Amniotic stem cell (primary cell): ENCODE measurements at places on chromosomes 16 and 17.
A peak's percentile ranks its signal among the peaks of the same experiment; 100 is the strongest.

GRCh38 chr16:56912746-56913708 is 18.9 kb upstream of the HERPUD1 start:
- no peak for DNase-seq

GRCh38 chr17:49193513-49194296 is 16.7 kb downstream of the GNGT2 start:
- DNase-seq = peak; percentile 19

DNA sequence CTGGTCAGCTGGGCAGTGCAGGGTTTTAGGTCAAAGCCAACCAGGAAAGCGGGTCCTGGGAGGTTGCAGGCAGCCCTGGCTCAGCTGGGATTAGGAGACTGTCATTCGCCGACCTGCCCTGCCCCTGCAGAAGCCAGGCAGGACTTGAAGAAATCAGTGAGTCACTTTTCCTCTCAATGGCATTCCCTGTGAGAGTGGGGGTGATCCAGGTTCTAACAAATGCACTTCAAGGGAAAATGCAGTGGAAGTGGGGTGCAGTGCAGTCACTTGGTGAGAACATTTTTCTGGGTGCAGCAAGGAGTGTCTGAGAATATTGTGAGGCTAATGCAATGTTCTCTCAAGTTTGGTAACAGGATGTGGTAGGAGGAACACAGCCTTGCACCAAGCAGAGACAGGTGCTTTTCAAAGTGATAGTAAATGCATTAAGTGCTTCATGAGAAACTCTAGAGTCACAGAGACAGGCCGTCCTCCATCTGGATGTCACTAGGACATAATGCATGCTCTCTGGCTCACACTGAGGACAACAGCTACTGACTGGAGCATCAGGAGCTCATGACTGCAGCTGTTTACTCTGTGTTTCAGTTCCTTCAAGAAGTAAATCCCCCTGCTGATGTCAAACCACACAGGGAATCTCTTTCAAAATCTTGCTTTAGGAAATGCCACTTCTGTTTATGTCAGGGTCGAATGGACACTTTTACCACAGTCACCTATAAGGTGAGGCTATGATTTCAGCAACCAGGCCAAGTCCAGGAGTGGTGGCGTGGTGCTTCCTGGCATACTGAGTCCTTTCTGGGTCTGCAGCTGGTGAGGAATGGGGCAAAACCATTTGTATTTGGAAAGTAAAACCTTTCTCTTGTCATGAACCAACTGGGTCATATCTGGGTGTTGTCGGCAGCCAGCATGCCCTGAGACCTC is 16.7 kb downstream of the CDK5R1 start:
- DNase-seq = no peak

GRCh38 chr16:67936880-67937605 is 393 bp upstream of the PSMB10 start:
- DNase-seq = no peak

- DNase-seq = no peak
Measured at GRCh38 chr16:85296859-85297660, 184.8 kb upstream of the CIBAR2 start.

DNA sequence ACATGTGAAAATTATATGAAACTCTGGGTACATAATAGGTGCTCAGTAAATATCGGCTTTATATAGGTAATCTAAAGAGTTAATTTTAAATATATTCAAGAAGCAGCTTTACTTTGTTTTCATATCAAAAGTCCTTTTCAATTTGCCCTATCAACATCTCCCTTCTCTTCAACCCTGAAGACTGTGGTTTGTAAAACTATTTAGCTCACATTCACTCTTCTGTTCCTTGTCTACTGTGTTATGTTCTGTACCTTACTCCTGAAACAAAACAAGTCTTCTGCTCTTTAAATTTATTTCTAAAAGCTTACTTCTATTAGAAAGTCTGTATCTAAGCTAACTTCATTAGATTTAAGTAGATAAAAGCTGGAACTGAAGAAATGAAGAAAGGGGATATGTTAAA is 301.7 kb upstream of the PMFBP1 start:
- DNase-seq = no peak

DNA sequence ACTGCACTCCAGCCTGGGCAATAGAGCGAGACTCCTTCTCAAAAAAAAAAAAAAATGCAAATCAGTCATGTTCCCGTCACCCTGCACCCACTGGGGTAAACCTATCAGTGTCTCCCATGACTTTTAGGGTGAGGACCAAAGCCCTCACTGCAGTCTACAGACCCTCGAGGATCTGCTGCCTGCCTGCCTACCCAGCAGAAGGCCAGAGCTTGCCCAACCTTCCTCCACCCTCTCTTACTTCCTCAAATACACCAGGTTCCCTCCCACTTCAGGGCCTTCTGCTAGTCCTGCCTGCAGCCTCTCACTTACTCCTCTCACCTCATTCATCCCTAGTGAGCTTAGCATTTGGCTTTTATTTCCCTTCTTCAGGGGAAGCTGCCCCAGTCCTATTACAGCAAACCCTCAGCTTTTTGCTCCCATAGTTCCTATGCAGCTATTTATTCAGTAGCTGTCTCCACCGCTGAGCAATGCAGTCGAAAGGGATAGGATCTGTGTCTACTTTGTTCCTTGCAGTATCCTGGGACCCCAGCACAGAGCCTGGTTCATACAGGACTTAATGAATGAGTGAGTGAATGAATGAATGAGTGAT is 17.8 kb upstream of the TOB1 start:
- DNase-seq = no peak

GRCh38 chr17:41010441-41010840 is 1.5 kb upstream of the KRTAP3-1 start:
- no peak for DNase-seq

DNA sequence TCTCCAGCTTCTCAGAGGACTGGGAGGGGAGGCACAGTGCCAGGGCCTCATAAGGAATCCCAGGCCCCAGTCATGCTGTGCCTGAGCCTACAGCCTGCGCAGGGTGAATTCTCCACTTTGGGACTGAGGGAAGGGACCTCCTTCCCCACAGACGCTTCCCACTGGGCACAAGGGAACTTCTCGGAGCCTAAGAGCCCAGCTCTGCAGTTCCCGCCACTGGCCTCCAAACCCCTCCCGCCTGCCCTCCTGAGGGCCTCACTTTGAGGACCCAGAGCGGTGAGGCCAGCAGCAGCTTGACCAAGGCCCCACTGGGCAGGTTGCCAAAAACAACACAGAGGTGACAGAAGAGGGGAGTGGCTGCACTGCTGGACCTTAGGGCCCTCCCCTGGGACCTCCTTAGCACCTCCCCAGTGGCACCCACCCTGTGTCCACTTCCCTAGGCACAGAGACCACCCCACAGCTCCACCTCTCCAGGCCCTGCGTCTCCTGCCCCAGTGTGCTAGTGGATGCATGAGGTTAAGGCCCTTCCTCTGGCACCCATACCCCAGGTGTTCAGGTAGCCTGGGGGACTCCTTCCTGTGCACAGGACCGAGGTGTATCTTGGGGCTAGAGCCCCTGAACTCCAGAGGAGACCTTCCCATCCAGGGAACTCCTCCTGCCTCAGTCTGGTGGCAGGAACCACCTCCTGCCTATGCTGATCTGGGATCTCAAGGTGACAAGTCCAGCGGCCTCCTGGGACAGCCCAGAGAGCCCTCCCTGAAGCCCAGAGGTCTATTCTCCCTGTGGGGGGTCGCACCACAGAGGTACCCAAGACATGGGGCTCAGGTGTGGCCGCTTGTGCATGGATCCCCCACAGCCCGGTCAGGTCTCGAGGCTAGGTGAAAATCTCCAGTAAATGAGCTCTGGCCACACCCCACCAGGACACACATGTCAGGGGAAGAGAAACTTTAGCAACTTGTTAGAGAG is 3.4 kb downstream of the CASKIN2 start:
- DNase-seq = no peak

DNA sequence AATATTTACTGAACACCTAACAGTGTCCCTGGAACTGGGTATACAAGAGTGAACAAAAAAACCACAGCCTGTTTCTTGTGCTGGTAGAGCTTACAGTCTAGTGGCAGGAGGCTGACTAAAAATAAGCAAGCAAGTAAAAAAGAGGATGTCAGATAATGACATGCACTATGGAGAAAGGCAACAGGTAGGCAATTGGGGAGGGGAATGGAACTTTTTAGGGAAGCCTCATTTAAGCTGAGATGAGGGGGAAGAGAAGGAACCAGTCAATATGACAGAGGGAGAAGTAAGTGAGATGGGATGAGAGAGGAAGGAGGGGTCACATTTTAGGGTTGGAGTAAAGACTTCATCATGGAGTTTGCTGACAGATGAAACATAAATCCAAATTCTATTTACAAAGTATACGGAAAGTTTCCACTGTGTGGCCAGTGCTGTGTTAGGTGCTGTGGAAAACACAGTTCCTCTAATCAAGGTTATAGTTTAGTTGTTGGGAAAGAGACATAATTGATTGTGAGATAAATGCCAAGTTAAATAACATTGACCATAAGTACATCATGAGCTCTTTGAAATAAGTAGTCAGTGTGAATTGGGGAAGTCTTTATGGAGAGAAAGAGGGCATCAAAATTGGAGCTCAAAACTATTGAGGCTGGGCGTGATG is 251.4 kb downstream of the FTO start:
- DNase-seq = no peak

GRCh38 chr17:65690626-65691310 is 129.3 kb upstream of the AXIN2 start:
- DNase-seq = no peak

GRCh38 chr17:63760771-63761539 is 12.4 kb downstream of the CCDC47 start:
- no peak for DNase-seq

DNA sequence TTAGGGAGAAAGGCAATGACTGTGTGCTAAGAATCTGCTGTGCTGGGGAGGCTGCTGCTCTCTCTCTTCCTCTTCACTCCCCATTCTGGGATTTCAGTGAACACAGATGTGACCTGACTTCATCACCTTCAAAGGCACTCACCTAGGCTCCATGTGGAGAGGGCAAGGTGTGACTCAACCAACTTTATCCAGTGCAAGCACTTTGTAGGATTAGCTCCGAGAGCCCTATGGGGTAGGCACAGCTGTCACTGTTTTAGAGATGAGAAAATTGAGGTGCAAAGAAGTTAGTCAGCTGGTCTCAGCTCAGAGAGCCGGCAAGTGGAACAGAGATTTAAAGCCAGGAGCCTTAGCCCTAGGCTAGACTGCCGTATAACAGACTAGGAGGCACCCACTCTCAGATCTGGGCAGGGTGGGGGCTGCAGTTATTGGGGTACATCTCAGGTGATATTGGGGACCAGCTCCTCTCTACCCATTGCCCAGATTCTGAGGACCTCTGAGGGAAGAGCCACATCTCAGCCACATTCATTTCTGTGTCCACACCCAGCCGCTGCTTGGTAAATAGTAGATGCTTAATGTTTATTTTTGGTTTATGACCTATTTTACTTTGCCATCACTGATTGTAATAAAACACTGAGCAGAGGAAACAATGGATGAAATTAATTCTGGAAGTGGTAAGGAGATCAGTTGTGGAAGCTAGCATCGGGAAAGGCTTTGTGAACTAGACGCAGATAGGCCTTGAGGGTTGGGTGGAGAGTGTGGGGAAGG is 138.8 kb downstream of the CCDC182 start:
- no peak for DNase-seq

DNA sequence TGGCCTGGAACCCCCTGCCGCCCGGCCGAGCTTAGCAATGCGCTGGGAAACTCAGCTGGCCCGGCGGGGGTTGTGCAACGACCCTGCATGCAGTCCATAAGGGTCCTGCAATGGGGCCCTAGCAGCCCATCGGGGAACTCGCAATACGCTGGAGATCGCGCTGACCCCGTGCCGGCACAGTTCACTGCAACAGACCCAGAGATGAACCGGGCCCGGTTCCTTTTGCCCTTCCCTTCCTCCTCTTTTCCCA is 375 bp downstream of the SLC25A11 start:
- no peak for DNase-seq

GRCh38 chr17:74649909-74650308 is 26.4 kb upstream of the CD300E start:
- DNase-seq = no peak

DNA sequence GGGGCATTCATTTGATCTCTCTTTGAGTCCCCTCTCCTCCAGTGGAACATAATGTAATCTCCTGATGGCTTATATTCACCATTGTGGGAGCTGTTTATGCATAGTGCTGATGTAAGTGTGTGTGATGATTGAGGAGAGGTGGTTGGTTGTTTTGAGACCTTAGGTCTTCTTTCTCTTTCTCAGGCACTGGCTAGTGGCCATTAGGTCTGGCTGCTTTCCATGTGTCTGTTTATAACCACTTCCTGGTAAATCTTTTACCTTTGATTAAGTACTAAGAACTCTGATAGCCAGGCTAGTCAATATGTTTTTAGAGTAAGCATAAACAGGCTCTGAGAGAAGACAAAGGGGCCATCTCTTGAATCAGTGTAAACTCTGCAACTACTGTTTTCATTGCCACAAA is 27.9 kb downstream of the VAT1L start:
- no peak for DNase-seq

- DNase-seq = no peak
Measured at GRCh38 chr16:324451-325334, 27.8 kb downstream of the AXIN1 start.

DNA sequence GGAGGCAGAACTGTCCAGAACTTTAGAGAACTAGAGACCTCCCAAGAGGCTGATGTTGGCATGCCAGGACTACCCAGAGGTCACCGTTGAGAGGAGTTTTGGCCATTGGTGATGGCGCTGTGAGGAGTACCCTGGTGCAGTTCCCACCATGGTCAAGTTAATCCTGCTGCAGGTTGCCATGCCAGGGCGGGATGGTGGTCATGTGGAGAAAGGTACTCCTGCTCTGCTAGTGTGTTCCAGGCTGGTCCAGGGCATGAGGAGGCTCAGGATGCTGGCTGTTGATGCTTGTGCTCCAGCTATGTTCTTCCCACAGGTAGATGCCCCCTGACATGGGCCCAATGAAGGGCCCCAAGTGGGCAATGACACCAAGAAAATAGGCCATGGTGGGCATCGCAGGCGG is 4.1 kb upstream of the PHF12 start:
- DNase-seq = no peak

DNA sequence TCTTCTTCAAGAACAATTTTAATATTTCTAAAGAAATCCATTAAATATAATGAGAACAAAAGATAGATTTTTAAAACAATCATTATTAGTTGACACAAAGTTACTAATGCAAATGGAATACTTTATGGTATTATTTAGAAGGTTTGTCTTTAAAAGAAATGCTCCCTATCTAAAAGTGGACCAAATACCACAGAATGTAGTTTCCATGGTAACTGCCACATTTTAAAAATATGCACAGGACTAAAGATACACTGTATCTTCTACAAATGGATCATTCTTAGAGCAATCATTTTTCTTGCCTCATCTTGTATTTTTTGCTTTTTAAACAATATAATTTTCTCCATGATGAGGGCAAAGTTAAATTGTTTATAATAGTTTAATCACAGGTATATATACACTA is 296.0 kb downstream of the CEP112 start:
- DNase-seq = no peak

GRCh38 chr17:46949291-46950174 is 26.6 kb downstream of the GOSR2 start:
- no peak for DNase-seq

GRCh38 chr16:47309581-47310312 is 151.1 kb downstream of the ITFG1 start:
- no peak for DNase-seq

DNA sequence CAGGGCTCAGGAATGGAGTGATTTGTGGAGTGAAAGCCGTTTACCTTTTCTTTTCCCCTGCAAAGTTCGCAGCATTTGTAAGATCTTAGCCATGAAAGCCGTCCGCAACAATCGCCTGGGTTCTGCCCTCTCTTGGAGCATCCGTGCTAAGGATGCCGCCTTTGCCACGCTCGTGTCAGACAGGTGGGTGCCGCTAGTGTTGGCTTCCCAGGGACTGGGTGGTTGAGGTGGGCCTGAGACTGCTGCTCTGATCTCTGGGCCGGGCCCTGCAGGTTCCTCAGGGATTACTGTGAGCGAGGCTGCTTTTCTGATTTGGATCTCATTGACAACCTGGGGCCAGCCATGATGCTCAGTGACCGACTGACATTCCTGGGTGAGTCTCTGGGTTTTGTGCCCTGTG is 27.3 kb downstream of the NUP85 start:
- no peak for DNase-seq
